ENCODE measurements at places on chromosomes 3 and 15.

DNA sequence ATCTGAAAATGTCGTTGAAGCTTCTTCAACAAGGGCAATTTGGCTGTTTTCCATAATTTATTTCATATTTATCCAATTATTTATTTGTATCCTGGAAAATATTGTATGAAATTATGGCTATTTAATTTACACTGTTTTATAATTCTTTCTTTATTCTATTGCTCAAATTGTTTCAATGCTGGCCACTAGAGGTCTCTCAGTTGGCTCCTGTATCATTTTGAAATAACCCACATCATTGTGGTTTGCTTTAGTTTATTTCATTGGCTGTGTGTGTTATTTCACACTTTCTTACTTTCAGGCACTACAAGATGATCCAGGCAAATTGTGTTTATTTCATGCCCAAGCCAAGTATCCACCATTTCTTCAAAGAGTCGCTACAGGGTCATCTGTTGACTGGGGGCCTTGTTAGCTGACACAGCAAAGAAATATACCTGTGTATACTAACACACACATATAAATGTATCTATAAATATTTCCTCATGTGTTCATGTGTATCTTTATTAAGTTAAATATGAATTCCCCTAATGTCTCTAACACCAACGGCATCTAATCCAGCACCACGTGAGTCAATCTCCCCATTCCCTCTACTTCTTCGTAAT is 86.2 kb downstream of the NPAP1 start:
- DNase-seq, result no peak

- no peak for DNase-seq
Observed at GRCh38 chr15:60737217-60737616, 258.3 kb upstream of the ICE2 start.

- DNase-seq, result no peak
Observed at GRCh38 chr3:42697289-42698051, 5.1 kb downstream of the HHATL start.

- no peak for DNase-seq
Observed at GRCh38 chr3:111506435-111506834, 35.6 kb upstream of the CD96 start.

- no peak for DNase-seq
Observed at GRCh38 chr3:184514171-184514490, 47.5 kb upstream of the EPHB3 start.

DNA sequence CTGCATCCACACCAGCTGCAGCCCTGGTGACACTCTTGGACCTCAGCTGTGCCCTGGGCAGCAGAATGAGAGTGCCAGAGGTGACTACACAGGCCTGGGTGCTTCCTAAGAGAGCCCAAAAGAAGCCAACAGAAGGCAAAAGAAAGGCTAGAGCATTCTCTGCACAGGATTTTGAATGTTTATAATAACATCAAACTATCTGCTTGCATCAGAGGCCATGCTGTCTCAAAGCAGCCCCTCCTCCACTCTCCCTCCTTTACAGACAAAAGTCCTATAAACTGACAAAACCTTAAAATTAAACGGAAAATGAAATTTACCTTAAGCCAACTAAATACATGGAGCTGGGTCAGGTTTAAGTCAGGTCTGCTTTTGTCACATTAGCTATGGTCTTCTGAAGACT is 95.6 kb downstream of the ETFA start:
- no peak for DNase-seq

All from cerebellar nuclear complex (tissue), 1 donor.